ENCODE measurements at places on chromosomes 4 and X.

GRCh38 chr4:156771171-156771837 is 200.3 kb downstream of the PDGFC start:
- peak; percentile 89 for DNase-seq

DNA sequence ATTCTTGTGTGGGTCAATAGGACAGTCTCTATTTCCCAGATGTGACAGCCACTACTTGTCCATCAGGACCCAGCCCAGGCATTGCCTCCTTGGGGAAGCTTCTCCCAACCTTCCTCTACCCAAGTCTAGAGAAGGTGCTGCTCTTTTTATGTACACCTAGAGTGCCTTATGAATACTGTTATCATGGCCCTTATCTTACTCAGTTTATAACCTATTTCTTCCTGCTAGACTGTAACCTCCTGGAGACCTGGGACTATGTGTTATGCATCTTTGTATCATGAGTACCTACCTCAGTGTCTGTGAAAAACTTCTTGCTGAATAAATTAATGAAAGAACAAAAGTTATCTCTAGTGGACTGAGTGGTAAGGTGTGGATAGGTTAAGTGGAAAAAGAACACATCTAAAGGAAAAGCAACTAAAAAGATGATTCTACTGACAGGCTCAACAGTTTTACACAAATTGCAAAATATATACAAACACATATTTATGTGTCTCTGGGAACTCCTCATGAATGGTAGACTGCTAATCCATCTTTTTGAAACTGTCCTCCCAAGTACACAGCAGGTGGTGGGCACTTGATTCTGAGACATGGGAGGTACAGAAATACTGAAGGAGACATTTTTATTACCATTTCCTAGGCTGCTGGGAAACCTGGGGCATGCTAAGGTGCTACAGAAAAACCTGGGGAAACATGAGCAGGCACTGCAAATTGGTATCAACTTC is 106.6 kb downstream of the SH3RF1 start:
- DNase-seq = no peak

GRCh38 chr4:151403656-151404055 is 5.3 kb upstream of the FHIP1A start:
- no peak for DNase-seq

DNA sequence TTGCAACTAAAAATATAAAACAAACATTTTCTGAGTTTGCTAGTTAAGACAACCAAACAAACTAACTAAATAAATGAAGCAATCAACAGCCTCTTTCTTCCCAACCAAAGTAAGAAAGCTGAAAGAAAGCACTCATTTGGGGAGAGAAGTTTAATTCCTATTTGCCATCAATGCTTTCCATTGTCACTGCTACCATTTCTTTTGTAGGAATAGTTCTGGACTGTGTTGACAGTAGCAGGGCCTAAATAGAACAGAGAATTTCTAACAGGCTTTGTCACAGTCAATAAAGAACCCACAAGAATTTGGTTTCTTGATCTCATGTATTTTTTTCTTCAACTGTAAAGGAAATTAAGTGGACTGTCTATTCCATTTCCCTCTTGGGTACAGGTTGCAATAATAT is 1886.4 kb upstream of the TENM3 start:
- no peak for DNase-seq

GRCh38 chr4:159455675-159456237 is 352.9 kb downstream of the RAPGEF2 start:
- peak; percentile 53 for DNase-seq

GRCh38 chr4:145884775-145885174 is 53.8 kb downstream of the ZNF827 start:
- no peak for DNase-seq

Measured in M059J (cell line).